NCI-H345 (cell line): ENCODE measurements at places on chromosomes 4 and X.
A peak's percentile ranks its signal among the peaks of the same experiment; 100 is the strongest.

DNA sequence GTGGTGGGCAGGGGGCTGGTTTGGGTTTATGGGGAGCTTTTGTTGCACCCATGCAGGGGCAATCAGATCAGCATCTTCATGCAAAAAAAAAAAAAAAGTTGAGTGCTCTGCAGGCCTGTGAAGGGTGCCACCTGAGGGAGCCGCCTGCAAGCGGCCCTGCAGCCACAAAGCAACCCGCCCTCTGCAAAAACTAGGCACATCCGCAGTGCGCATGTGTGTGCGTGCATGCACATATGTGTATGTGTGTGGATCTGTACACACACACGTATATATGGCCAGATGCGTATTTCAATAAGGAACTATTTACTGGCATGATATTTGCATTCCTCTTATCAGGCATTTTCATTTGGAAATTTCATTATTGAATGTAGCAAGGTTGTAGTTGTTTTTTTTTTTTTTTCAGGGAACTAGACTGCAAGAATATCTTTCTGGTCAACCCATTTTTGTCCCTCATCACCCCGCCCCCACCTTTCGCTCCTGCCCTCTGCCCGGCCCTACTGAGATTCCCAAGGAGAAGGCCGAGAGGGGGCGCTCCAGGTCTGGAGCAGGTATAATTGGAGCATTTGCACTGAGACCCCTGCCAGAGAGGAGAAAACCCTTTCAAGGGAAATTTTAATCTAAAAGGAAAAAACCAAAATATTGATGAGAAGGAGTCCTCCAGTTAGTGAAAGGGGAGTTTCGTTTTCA is 18.1 kb downstream of the CCNQ start:
- no peak for DNase-seq

GRCh38 chrX:21802054-21802670 is 37.3 kb upstream of the MBTPS2 start:
- DNase-seq: no peak

DNA sequence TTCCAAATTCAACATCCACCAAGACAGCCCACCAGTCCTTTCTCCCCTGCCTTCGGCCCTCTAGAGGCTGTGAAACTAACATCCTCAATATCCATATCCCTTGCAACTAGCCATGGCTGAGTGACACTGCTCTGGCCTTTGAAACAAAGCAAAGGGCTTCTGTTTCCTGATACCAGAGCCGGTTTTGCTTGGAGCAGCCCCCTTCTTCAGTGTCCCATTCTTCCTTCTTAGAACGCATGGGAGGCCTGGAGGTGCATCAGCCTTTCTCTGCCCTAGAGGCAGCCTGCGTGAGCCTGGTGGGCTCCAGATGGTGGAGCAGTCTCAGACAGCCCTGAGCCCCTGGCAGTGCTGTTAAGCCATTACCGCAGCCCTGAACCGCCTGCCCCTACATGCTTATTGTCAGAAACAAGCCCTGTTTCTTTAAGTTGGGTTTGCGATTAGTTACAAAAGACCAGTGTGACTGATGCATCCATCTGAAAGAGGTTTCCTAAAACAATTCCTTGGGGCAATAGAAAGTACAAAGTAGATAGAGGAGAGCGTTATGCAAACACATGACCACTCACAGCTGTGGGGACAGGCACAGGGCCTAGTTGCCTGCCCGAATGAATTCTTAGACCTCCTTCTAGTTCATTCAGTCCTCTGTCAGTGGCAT is 74.1 kb downstream of the EVC start:
- no peak for DNase-seq

GRCh38 chr4:53598901-53599300 is 7.6 kb upstream of the LNX1 start:
- no peak for DNase-seq

DNA sequence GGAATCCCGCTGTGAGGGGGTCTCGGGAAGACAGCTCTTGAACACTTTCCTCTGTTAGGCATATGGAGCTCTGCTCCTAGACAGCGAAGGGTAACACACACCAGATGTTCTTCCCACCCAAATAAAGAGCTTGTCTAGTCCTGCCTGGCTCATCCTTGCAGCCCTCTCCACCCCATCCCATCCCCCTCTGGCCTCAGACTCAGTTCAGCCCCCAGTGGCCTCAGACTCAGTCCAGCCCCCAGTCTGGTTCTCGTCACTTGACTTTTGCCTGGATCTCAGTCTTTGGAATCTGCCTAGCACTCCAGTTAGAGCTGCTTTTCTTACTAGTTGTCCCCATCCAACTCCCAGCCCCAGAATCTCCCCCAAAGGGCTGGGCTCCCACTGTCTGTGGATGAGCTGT is 14.9 kb downstream of the RAB33A start:
- no peak for DNase-seq

- DNase-seq: peak; percentile 45
These were observed 65.9 kb downstream of the FAT1 start for GRCh38 chr4:186657764-186658163.

DNA sequence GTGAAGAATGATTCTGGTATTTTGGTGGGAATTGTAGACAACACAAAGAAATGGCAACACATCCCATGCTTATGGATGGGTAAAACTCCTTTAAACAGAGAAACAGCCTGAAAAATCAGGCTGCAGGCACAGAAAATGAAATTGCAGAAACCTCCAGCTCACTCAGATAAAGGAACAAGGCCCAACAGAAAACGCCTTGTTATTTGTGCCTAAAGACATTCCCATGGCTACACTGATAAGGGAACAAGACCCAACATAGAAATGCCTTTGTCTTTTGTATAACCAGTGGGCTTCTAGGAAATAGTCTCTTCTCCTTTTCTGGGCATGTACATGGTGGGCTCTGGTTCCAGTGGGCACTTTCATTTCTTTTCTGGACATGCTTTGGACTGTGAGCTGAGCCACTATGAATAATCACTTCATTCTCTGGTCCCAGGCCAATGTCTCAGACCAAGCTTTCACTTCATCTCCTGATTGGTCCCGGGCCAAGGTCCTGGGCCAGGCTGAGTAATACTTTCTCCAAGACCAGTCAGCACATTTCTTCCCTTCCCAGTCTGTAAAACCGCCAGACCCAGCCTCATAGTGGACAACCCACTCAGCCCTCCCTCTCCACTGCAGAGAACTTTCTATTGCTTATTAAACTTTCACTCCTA is 160.5 kb downstream of the TBX22 start:
- no peak for DNase-seq

GRCh38 chrX:72025236-72025770 is 106.4 kb downstream of the RTL5 start:
- no peak for DNase-seq

DNA sequence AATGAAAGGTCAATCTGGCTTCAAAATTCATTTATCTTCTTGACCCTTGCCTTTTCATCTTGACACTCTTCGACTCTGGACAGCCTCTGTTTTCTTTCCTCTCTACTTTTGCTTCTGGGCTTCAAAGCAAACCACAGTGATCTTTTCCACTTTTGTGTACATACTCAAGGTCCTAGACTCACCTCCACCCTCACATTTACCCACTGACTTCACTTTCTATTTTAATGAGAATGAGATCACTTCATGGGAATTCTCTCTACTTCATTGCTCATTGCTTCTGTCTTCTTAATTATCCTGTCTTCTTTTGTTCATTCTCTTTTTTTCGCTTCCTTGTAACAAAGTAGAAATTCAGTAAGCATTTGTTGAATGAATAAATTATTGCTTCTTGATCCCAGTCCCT is 330.1 kb upstream of the HAND2 start:
- no peak for DNase-seq

GRCh38 chr4:14345356-14345775 is 656.9 kb upstream of the CPEB2 start:
- no peak for DNase-seq

GRCh38 chrX:46575586-46575985 is 2.0 kb downstream of the CHST7 start:
- no peak for DNase-seq

DNA sequence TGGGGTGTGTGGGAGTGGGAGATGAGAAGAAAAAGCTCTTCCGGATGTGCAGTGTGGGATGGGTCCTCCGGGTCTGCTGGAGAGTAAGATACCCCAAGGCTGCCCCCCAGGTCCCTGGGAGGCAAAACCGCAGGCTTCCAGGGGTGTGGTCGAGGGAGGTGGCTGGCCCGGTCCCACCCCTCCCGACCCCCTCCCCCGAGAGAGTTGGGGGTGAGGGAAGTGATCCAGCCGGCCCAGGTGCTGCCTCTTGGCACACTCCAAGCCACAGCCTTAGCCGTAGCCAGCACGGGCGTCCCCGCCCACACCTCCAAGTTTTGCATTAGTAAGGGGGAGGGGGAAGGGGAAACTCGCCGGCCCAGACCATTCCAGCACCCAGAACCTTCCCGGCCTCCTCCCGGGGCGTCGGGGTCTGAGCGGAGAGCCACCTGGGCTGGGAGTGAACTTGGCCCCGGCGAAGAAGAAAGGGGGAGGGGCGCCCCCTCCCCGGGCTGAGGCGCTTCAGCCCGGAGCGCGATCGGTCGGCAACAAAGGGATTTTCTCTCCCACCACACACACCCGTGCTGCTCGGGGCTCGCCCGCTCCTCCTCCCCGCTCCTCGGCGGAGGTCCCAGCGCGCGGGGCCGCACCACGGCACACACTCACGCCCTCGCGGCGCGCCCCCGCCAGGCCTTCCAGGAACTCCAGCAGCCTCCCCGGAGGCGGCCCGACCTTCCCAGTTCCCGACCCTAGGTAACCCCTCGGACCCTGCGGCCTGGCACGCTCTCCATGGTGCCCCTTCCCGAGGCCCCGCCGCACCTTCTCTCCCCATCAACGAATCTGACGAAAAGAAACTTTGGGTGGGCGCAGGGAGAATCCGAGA is 14.4 kb downstream of the BCOR start:
- no peak for DNase-seq

DNA sequence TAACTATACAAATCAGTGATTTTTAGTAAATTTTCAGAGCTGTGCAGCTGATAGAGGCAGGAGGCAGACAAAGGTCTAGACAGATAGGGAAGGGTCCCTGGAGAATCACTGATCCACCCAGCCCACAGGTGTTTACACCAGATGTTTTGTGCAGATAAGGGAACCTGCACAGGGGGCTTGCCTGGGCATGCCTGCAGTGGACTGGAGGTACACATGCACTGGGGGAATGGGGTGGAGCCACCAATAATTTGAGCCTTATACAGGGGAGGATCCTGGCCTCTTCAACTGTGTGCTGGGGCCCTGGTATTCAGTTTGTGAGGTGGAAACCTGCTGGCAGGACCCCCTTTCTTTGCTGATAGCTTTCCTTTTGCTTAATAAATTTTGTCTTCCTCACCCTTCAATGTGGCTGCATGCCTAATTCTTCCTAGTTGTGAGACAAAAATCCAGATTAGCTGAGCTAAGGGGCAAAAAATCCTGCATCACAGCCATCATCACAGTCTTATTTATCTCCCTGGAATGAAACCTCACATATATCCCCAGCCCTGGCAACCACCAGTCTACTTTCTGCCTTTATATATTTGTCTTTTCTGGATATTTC is 102.8 kb downstream of the KDM6A start:
- DNase-seq: no peak

GRCh38 chr4:82372517-82373485 is 990 bp downstream of the HNRNPD start:
- peak; percentile 59 for DNase-seq

DNA sequence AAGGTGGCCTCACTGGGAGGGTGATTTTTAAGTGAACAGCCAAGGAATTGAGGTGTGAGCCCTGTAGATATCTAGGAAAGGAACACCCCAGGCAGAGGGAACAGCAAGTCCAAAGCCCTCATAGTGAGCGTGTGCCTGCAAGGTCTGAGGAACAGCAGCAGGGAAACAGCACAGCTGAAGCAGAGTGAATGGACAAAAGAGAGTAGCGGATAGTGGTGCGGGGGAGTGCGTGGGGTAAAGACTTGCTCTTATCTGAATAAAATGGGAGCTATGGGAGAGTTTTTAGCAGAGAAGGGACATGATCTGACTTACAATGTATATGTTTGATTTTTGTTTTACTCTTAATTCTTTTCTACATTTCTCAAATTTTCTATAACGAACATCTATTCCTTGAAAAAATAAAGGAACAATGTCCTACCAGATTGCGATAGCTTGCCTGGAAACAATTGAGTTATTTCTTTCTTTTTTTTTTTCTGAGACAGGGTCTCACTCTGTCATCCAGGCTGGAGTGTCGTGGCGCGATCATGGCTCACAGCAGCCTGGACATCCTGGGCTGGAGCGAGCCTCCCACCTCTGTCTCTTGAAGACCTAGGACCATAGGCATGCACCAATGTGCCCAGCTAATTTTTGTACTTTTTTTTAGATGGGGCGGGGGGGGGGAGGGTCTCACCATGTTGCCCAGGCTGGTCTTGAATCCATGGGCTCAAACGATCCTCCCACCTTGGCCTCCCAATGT is 19.5 kb upstream of the HADH start:
- DNase-seq: no peak

DNA sequence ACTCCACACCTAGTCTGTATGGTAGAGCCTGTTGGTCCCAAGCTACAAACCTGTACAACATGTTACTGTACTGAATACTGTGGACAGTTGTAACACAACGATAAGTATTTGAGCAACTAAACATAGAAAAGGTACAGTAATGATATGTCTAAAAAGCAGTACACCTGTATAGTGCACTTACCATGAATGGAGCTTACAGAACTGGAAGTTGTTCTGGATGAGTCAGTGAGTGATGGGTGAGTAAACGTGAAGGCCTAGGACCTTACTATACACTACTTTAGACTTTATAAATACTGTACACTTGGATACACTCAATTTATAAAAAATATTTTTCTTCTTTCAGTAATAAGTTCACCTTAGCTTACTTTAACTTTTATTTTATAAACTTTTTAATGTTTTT is 104.0 kb downstream of the TMA16 start:
- DNase-seq: no peak

- DNase-seq: peak; percentile 75
These were observed 95.7 kb downstream of the DCLK2 start for GRCh38 chr4:150173982-150174398.

- DNase-seq: no peak
These were observed 115.6 kb downstream of the SPANXA1 start for GRCh38 chrX:141468940-141469339.

- no peak for DNase-seq
These were observed 45.4 kb downstream of the TIGD4 start for GRCh38 chr4:152734015-152734698.

- DNase-seq: no peak
These were observed 146.2 kb downstream of the SPOCK3 start for GRCh38 chr4:167088115-167088514.

DNA sequence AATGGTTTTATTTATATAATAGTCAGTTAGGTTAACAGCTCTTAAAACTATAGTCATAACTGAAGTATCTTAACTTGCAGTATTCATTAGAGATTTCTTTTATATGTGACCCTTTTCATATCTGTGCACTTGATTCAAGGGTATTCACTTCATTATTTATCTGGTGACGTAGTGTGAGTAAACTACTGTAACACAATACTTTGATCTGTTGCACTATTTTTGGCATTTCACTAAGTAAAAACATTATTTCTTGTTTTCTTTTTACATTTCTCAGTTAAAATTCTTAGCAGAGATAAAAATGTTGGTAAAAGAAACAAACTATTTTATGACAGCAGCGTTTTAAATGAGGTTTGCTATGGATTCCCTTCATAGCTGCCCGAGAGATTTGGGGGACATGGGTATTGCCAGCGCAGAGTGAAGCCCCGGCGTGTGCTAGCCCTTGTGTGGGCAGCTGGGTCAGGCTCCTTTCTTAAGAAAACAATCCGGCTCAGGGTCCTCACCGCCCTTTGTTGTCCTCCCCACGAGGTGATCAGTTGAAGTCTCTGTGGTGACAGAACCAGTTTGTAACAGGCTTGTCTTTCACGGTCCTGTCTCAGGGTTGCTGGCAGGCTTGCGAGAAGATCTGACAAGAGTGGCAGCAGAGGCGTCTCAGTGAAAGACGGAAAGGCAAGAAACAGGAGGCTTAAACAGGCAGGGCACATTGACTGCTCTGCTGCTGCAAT is 293.4 kb downstream of the BMPR1B start:
- no peak for DNase-seq
